MV-4-11 (cell line): ENCODE measurements at places on chromosomes 11 and 22.
A peak's percentile ranks its signal among the peaks of the same experiment; 100 is the strongest.

GRCh38 chr11:92978271-92979111 is 9.0 kb downstream of the MTNR1B start:
- no peak for DNase-seq

GRCh38 chr22:24806663-24807001 is 621 bp downstream of the SGSM1 start:
- DNase-seq, result no peak

DNA sequence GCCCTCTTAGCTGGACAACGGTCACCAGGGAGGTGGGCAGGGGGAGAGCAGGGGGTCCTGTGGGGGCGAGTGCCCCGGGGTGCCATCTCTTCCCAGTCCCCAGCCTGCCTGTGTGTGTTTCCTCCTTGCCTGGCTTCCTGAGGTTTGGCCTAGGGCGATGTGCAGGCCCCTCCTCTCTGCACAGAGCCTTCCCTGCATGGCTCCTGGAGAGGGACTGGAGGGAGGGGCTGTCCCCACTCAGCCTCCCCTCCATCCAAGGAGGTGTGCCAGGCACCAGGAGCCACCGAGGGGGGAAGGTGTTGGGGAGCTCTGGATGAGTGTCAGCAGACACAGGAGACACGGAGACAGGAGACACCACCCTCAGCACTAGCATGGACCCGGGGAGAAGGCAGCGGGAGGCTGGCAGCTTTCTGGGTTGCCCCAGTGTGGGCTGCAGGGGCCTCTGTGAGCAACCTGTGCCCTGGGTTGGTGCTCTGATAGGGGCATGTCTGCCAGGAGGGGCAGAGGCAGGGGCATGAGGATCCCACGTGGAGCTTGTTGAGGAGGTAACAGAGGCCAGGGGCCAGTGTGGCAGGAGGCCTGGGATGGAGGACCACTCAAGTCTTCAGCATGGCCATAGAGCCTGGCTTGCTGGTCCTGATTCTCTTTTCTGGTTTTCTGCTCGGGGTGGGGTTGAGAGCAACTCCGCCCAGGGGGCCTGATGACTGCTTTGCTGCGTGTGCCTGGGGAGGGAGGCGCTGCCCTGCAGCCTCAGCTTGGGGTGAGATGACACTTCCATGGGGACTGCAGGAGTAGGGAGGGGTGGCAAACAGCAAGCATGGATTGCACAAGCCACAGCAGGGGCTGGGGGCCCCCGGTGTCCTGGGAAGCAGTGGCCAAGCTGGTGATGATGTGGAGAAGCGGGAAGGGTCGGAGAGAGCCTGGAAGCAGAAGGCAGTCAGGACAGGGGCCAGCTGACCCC is 78.8 kb downstream of the ST3GAL4 start:
- no peak for DNase-seq

GRCh38 chr11:10777393-10777793 is 26.3 kb downstream of the CTR9 start:
- peak; percentile 39 for DNase-seq

DNA sequence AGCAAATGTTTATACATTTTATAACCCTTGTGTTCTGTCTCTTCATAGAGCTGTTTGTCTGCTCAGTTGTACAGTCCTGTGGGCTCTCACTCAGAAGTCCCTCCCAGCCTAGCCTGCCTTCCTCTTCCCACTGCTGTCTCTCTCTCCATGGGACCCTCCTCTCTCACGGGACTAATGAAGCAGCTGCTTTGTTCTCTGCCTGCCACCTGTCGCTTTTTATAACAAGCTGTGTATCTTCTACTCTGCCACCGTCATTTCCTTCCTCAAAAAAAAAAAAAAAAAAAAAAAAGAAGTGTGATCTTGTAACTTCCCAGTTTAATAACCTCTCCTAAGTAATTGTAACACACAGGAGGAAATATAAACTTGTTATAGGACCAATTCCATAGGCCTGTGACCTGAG is 92.2 kb upstream of the ALKBH3 start:
- peak; percentile 67 for DNase-seq

- no peak for DNase-seq
Measured at GRCh38 chr11:119512369-119512768, 89.4 kb upstream of the THY1 start.

- DNase-seq, result no peak
Measured at GRCh38 chr11:35116762-35117640, 22.0 kb upstream of the CD44 start.

- DNase-seq, result no peak
Measured at GRCh38 chr11:110890995-110891394, 178.8 kb upstream of the ARHGAP20 start.
